ENCODE measurements at places on chromosomes 13 and 19. TPM values are rescaled to one million over a fixed set of nuclear protein-coding genes. Genes with fewer than 3 reads are reported as not detected.

The ZNF112 gene
- total RNA-seq: 7.6 TPM

The ANGPTL8 gene
- total RNA-seq: not detected

The PBX4 gene
- 1.9 TPM for total RNA-seq

The PRRG2 gene
- total RNA-seq: 0.75 TPM

The ADAT3 gene
- total RNA-seq: 3.9 TPM

The GARIN5A gene
- total RNA-seq: not detected

The SYT5 gene
- 0.12 TPM for total RNA-seq

The IGFL2 gene
- not detected for total RNA-seq

The NCR1 gene
- total RNA-seq: not detected

The ATP1A3 gene
- total RNA-seq: 0.37 TPM

The PDX1 gene
- total RNA-seq: not detected

The SOX1 gene
- not detected for total RNA-seq

The FBXO27 gene
- 3.4 TPM for total RNA-seq

The MEIOSIN gene
- total RNA-seq: not detected

The ZNF714 gene
- total RNA-seq: 13.2 TPM

The CGB1 gene
- total RNA-seq: not detected

The LYL1 gene
- 0.77 TPM for total RNA-seq

The NEK5 gene
- 0.12 TPM for total RNA-seq

The C19orf18 gene
- not detected for total RNA-seq

The PSPN gene
- 0.87 TPM for total RNA-seq

The CD177 gene
- 0.25 TPM for total RNA-seq

The ZNF69 gene
- 2.9 TPM for total RNA-seq

The PSG4 gene
- 9.7 TPM for total RNA-seq

The ZNF85 gene
- 3.5 TPM for total RNA-seq

The TPTE2 gene
- total RNA-seq: not detected

The NKPD1 gene
- 0.44 TPM for total RNA-seq

The JUNB gene
- total RNA-seq: 53.9 TPM

The CACNG7 gene
- not detected for total RNA-seq

The SLC1A6 gene
- total RNA-seq: under 0.01 TPM

The NRTN gene
- not detected for total RNA-seq

The CYSLTR2 gene
- not detected for total RNA-seq

The LIG1 gene
- total RNA-seq: 19.1 TPM

The FCER2 gene
- total RNA-seq: not detected

The CEACAM20 gene
- not detected for total RNA-seq

The SDHAF1 gene
- total RNA-seq: 9.6 TPM

The F2RL3 gene
- 0.22 TPM for total RNA-seq

The HIF3A gene
- 8.7 TPM for total RNA-seq

The MRI1 gene
- 30.6 TPM for total RNA-seq

The MEIS3 gene
- 99.3 TPM for total RNA-seq

The IGFL1 gene
- total RNA-seq: not detected

The PSG7 gene
- not detected for total RNA-seq

The CEACAM6 gene
- total RNA-seq: not detected

The EFNA2 gene
- not detected for total RNA-seq

The ZNF837 gene
- total RNA-seq: 3.5 TPM

The MBD3L2 gene
- not detected for total RNA-seq

The SELENOW gene
- total RNA-seq: 126 TPM

The CYP2S1 gene
- total RNA-seq: 0.22 TPM

The LGI4 gene
- under 0.01 TPM for total RNA-seq

The ANGPTL4 gene
- total RNA-seq: 1.9 TPM

The DCT gene
- 0.12 TPM for total RNA-seq

The PLPPR3 gene
- total RNA-seq: not detected

The ZNF763 gene
- total RNA-seq: 0.55 TPM

The SULT2A1 gene
- not detected for total RNA-seq

The HSH2D gene
- not detected for total RNA-seq

The ZNF600 gene
- total RNA-seq: 3.9 TPM
